ENCODE measurements at places on chromosomes 6 and 20. TPM values are rescaled to one million over a fixed set of nuclear protein-coding genes. Genes with fewer than 3 reads are reported as not detected.

CDC5L gene
- 22.4 TPM for total RNA-seq

DNA sequence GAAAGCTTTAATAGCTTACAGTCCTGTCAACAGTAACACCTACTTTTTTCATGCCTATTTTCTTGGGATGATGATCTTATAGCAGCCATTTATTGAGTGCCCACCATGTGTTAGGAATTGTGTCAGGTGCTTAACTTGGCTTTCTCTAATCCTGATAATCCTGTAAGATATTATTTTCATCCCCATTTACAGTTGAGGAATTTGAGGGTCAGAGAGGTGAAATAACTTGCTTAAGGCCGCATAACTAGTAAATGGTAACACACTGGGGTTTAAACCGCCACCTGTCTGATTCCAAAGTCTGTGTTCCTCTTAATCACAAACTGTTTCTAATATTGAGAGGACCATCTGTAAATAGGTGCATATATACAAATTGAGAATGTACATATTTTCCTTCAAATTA, 55.5 kb downstream of the NCOA3 start:
- no peak for DNase-seq

GRCh38 chr6:17741507-17741906, 34.8 kb upstream of the NUP153 start:
- no peak for DNase-seq

GRCh38 chr20:25084626-25085187, 2.8 kb upstream of the VSX1 start:
- DNase-seq, result no peak

GRCh38 chr6:108916026-108916686, 67.9 kb downstream of the ARMC2 start:
- DNase-seq, result no peak

- no peak for DNase-seq
Observed at GRCh38 chr6:2460216-2460745, 214.9 kb upstream of the GMDS start.
